ENCODE measurements at places on chromosomes 12 and 14.

DNA sequence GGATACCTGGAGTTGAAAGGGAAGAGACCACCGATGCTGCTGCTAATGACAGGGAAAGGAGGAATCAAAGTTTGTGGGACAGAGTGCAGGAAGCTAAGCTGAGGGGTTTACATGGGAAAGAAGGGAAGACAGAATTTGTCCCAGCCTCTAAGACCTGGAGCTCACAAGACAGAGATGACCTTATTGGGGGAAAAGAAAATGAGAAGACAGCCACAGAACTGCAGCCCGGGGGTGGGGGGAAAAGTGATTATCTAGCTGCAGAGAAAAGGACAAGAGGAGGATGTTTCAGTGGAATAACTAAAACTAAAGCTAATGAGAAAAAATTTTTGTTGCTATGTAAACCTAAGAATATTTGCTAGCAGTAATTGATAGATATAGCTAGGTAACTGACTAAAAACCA, 30.7 kb downstream of the NDUFA12 start:
- ATAC-seq: no peak

- ATAC-seq: no peak
These were observed 2.1 kb downstream of the UNG start for GRCh38 chr12:109099431-109100020.

DNA sequence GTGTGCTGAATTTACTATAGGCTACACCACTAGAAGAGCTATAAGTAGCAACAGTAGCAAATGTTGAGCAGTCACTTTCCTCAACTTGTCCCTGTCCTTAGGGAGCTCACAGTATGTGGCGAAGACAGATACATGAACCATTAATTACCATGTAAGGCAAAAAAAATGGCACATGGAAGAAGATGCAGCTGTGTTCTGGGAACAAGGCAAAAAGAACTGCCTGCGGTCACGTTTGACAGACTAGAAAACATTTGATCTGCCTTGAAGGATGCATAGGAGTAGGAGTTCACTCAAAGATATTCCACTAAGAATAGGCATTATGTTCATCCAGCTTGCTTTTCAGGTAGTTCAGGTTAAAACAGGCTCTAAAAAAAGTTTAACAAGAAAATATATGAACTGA, 46.5 kb upstream of the IFNG-AS1 start:
- ATAC-seq: no peak

GRCh38 chr14:31083781-31084180, 57.6 kb upstream of the STRN3 start:
- ATAC-seq: no peak

DNA sequence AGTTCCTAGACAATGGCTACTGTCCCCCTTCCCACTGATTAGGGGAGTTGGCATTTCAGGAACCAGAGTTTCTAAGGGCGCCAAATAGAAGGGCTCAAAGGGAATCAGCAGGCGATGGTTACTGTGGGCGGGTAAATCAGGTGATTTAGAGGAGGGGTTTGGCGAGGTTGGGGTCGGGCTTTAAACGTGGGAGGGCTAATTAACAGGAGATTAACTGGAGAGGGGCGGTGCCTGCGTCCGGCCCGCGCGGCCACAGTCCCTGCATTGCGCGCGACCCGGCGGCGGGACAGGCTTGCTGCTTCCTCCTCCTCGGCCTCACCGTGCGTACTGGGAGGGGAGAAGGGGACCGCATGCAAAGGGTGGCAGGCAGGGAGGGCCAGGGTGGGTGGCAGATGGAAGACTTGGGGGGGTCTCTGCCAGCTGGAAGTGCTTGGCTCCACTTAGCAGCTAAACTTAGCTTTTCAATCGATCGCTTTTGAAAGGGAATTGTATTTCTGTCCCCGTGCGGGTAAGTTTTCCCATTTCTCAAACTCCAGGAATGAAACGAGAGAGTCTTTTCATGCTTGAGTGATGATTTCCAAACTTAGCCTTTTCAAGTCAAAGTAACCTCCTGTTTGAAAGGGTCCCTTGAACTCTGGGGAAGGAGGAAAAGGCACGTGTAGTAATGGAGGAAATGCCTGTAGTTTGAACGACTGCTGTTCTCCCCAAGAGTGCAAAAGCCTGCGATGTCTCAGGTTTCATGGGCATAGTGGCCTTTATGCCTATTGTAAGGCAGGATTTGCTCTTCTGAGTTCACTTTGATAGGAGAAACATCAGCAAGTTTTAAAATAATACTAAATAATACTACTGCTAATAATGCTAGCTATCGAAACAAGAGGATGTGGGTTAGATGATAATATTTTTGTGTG, at the start of gene MGST1:
Gene MGST1, plus strand, starts transcription at position 255 of the 908 bp plus-strand sequence. CDS start 6,608 bp downstream, outside the sequence.
- no peak for ATAC-seq

GRCh38 chr14:102223682-102224081, 81.3 kb downstream of the MOK start:
- ATAC-seq: no peak

DNA sequence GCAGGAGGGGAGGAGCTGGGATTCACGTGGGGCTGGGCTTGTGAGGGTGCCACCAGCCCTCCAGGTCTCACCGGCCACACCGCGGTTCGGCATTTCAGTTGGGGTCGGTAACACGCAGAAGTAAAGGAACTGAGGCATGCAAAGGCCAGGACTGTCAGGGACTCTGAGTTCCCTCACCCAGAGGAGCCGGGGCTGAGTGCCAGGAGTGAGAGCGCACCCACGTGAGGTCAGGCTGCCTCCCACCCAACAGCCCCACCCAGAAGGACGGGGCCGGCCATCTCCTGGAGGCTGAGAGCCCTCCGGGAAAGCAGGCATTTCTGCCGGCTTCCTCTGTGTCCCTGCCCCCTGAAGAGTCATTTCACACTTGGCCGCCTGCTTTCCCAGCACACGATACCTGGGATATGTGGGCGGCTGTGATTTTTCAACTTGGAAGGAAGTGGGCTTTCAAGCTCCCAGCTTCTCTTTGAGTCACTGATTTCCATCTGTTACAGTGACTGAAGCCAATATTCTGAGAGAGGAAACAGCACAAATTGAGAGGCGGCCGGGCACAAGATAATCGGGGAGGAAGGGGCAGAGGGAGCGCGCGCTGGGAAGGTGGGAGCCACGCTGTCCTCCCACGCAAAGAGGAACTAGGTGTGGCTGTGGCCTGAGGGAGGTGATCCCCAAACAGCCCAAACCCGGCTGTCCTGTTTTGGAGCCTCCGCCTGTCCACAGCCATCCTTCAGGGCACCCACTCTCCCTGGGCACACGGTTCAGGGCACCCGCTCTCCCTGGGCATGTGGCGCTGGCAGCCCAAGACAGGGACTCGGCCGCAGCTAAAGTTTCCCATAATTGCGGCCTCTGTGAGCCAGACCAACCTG, 19.0 kb downstream of the GALNT9 start:
- no peak for ATAC-seq

GRCh38 chr14:21233457-21234076, 35.7 kb downstream of the HNRNPC start:
- no peak for ATAC-seq

DNA sequence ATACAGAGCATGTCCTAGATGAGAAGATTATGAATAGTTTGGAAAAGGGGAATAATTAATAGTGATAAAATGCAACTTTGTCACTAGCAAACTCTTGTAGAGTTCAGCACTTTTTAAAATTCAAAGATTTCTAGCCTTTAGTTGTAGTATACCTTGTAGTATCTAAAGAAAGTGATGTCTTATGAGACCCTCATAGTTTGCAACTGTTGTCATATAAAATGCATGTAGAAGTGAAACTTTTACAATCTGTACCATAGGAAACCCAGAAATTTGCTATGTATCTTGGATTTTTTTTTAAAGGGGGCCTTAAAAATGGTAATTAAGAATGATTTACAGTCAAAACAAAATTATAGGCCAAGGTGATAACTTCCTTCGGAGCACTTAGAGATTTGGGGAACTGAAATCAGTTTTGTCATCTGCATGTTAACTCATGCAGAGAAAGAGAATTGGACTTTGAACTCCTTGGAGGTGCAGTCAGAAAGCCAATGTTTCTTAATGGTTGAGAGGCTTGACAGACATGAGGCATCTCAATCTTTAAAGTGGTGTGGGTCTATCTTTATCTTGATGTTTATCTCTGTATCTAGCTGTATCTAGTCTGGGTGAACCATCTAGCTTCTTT, 1.3 kb downstream of the LRRK2 start:
- peak; percentile 38 for ATAC-seq

GRCh38 chr14:33490555-33490954, 460.3 kb downstream of the EGLN3 start:
- no peak for ATAC-seq

GRCh38 chr12:56630180-56630632, at the start of gene BAZ2A:
TSS of gene BAZ2A (minus strand) at chr12:56630326. CDS start at chr12:56617530, 12,796 bp downstream.
- ATAC-seq: peak; percentile 82

DNA sequence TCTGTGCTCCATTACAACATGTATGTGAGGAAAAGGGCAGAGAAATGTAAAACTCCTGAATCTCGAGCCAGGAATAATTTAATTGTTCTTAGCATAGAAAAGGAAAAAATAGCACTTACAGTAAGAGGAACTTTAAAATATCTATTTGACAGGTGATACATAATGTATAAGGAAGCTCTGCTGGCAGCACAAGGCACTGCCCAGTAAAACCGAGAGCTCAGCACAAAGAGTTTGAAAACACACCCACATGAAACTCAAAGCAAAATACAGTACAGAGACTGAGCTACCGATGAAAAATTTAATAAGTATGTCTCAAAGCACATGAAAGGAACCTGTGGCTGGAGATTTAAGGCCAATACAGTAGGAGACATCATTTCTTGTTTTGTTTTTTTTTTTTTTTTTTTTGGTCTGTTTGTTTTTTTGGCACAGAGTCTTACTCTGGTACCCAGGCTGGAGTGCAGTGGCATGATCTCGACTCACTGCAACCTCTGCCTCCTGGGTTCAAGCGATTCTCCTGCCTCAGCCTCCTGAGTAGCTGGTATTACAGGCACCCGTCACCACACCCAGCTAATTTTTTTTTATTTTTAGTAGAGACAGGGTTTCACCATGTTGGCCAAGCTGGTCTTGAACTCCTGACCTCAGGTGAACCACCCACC, 19.2 kb downstream of the CLIP1 start:
- ATAC-seq: peak; percentile 62

- no peak for ATAC-seq
These were observed 40.6 kb downstream of the ATF7 start for GRCh38 chr12:53585448-53586125.

DNA sequence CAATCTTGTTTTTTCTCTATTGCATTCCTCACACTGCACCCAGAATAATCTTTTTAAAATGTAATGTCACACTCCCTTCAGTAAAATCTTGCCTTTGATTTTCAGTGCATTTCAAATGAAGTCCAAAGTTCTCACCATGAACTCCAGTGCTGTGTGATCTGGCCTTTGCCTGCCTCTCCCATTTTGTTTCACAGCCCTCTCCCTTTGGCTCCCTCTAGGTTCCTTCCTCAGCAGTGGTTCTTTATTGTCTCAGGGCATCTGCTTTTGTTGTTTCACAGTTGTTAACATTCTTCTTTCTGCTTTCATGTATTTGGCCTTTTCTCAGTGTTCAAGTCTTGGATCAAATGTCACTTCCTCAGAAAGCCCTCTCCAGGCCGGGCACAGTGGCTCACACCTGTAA, 84.5 kb upstream of the AMN1 start:
- no peak for ATAC-seq

- ATAC-seq: no peak
These were observed 38.3 kb upstream of the TXNRD1 start for GRCh38 chr12:104177336-104177662.

DNA sequence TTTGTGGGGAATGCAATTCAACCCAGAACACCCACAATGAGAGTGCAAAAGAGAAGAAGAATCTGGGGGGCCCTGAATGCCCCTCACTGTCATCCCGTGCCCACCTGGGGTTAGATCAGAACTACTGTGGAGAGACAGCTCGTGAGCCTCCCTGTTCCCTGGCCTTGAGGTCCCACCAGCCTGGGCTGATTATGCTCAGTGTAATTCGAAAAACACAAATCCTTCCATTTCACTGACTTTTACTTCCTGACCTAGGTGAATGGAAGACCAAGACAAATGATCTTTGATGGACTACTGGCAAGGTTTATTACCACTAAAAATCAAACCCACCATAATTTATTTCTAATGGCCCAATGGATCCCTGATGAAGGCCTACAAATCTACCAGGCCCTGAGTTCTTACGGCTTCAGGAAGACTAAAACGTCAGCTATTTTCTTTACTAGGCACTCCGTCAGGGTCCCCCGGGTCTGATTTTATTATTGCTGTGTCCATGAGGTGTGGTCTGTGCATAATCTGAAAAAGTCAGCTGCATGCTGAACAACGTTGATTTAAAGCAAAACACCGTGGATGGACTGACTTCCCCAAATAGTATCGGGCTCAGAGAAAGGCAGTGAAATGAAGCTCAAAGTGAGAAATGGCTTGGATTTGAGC, 44.9 kb upstream of the RMST start:
- no peak for ATAC-seq

DNA sequence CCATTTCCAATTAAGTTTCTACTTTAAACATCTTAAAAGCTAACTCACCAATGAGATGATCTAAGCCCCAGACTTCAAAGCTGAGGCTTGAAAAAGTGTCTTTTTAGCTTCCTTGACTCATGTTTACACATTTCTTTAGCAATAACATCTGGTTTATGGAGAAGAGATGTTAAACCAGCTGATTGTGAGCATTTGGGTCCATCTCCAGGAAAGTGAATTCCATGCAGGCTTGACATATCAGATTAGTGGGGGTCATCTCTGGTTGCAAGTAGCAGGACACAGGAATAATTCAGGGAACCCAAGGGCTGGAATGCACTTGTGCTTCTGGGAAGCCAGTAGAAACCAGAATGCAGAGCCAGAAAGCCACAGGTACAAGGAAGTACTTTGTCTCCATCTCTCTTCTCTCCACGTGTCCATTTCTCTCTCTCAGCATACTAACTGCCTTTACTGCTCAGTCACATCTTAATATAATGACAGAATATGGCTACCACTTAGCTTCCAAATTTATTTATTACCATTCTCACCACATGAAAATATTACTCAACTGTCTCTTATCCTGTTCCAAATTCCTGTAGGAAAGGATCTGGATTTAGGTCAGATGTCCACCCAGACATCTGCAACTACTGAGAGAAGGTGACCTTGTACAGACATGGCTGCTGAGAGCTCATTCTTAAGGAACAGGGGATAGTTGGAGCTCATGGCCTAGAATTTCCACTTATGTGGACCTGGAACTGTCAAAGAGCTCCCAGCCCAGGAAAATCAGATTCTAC, 104.4 kb downstream of the SCN8A start:
- no peak for ATAC-seq

GRCh38 chr14:92568621-92569479, 55.3 kb downstream of the RIN3 start:
- peak; percentile 75 for ATAC-seq

- no peak for ATAC-seq
These were observed 29.0 kb upstream of the MED13L start for GRCh38 chr12:116306506-116306905.

GRCh38 chr12:90124289-90124688, 415.7 kb upstream of the ATP2B1 start:
- no peak for ATAC-seq

DNA sequence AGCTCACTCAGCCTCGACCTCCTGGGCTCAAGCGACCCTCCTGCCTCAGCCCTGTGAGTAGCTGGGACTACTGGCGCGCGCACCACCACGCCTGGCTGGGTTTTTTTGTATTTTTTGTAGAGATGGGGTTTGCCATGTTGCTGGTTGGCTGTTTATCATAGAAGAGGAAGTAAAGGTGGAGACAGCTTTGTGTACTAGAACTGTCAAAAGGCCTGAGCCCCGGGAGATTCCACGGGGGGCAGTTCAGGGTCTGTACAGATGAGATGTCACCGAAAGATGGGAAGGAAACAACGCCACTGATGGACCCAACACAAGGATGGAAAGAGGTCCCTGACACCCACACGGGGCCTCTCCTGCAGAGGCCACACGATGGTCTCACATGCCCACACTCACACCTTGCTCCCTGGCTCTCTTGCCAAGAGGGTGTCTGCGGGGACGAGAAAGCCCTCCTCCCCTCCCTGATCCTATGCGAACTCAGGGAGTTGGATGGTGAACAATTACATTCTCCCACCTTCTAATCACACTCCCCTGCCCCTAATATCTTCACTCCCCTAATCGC, 66.6 kb downstream of the KDM2B start:
- peak; percentile 63 for ATAC-seq
